ENCODE measurements at places on chromosomes 2 and 18.

DNA sequence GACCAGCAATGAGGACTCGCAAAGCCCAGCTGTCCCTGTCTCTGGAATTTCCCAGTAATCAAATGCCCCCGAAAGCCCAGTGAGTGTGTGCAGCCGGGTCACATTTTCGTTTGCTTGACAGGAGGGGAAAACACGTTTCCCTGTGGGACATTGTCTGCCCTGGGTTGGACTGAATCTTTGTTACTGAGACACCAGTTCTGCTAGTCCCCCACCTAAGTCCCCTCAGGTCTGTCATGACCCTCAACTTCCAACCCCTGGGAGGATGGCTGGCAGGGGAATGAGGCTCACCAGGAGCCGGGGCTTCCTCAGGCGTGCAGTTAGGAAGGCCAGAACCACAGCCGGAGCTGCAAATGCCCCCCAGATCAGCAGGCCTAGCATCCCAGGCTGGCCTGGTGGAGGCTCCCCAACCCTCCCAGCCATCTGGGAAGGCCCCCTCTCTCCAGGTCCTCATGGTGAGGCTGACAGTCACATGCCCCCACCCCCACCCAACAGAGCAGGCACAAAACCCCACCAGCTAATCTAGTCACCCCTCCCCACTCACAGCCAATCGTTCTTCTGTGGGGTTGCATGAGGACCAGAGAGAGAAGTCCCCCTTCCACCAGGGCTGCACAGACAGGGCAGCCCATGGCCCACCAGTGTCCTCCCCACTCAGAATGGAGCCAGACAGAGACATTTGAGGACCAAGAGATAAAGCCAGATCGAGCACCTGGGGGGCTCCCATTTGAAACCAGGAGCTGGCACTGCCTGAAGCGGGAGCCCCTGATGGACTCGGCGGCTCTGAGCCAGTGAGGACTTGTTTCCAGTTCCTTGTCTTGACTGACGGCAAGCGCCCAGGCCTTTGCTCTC, 33.6 kb downstream of the CYP26B1 start:
- no peak for DNase-seq

DNA sequence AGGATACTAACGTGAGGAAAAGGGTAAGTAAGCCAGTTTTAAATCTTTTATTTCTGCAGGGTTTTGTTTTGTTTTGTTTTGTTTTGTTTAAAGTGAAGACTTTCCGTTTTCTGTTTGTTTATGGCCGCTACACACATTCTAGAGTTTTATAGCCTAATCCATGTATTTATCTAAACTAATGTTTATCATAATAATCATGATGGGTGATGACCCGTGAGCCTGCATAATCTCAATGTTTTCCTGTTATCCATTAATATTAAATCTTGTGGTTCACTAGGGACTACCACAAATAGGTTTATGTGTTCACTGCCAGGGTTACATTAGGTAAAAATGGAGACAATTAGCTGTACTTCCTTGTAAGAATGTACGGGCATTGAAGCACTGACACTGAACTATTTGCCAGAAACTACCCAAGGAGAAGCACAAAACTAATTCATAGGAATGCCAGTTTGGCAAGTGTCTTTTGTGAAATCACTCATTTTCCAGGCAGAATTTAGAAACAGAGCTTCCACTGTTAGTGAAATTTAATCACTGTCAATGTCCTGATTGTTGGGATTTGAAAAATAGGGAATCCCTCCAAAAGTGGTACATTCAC, 574.8 kb downstream of the LRP1B start:
- no peak for DNase-seq

DNA sequence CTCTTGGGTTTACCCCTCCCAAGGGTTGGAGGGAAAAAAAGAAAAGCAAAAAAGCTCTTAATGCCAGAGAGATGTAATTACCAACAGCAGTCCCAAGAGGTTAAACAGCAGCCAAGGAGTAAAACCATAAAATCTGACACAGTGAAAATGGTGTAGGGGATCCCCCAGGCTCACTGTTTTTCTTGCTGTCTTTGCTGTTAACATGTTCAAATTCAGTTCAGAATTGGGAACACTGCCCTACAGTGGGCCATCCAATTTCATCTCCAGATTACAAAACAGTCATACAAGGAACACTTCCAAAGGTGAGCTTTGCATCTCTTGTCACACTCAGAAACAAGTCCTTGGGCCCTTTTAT, 54.5 kb downstream of the PLEKHM3 start:
- DNase-seq: no peak

- DNase-seq: no peak
These were observed 1.6 kb downstream of the ZC3H6 start for GRCh38 chr2:112276954-112277353.

DNA sequence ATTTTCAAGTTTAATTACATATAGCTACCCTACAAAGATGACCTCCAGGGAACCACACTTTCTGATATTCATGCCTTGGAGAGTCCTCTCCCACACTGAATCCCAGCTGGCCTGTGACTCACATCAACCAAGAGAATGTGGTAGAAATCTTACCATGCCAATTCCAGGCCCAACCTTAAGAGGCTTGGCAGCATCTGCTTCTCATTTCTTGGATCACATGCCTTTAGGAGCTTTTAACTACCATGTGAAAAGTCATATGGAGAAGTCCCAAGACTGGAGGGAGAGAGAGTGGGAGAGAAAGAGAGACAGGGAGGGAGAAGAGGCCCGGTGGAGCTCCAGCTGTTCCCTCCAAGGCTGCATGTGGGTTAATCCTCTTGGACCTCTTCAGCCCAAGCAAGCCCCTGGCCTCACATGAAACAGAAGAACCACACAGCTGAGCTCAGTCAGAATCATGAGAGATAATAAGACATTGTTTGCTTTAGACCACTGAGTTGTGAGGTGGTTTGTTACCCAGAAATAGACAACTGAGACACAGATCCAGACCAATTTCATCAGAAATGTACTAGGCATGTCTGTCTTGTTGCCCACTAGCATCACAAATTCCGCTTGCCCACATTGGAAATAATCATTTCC, 190.7 kb downstream of the MTCL1 start:
- no peak for DNase-seq

GRCh38 chr2:20106746-20107145, 55.3 kb upstream of the LAPTM4A start:
- peak; percentile 78 for DNase-seq

All from mesendoderm (in vitro differentiated cells).